ENCODE measurements at places on chromosomes 12 and 14.

GRCh38 chr14:95078867-95079266 lies 78.5 kb downstream of the DICER1 start:
- no peak for DNase-seq

DNA sequence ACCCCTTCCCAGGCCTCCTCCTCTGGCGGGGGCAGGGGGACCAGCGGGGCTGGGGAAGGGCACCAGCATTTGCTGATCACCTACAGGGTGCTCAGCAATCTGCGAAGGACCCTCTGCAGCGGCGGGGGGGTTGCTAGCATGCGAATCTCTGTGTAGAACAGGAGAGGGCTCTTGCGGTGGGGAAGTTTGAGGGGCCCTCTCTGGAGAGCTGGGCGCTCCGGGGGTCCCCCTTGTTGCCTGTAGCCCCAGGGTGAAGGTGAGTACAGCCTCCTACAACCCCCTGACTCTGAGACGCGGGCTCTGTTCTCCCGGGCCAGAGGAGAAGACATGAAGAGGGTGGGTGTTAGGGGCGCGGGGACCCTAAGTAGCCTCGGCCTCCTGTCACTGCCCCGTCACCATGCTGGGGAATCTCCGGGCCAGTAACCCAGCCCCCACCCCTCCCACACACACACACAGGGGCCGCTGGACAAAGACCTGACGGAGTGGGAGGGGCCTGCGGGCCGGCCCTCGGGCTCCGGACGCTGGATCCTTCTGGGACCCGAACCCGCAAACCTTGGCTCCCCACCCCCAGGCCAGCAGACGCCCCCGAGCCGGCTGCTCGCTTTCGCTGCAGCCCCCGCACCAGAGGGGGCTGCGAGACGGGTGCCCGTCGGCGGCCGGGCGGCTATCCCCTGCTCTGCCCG lies 734 bp downstream of the FIGNL2 start:
- DNase-seq: no peak

GRCh38 chr14:59377991-59378601 lies 87.1 kb downstream of the GPR135 start:
- no peak for DNase-seq

- no peak for DNase-seq
Measured at GRCh38 chr12:41223600-41223999, 35.5 kb downstream of the PDZRN4 start.

DNA sequence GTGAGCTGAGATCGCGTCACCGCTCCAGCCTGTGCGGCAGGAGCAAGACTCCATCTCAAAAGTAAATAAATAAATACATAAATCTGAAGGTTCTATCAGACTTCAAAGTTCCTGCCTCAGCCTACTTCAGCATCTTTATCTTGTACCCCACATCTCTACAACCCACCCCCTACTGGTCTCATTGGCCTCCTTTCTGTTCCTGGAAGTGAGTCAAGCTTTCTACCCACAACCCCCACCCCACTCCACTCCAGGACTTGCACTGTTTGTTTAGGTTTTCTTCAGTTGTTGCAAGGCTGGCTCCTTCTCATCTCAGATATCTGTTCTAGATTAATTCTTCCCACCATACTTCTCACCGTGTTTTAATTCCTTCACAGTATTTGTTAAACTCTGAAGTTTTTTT lies 714 bp upstream of the PSMC6 start:
- DNase-seq: no peak

DNA sequence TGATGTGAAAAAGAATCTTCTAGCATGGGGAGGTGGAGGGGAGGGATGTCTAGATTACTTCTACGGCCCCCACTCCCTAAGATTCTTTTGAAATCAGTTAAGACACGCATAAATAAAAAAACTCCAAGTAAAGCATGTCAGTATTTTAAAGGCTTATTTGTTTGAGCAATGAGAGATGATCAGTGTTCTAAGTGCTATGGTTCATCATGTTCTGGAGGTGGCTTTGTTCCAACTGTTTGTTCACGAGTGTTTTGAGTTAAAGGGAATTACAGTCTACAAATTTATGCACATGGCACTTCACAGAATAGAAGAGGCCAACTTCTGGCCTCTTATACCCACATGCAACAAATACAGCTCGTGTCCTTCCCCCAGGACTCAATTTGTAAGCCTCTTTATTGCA lies 394.9 kb downstream of the RAD51B start:
- DNase-seq: no peak

- DNase-seq: no peak
Measured at GRCh38 chr12:89760783-89761182, 52.1 kb upstream of the ATP2B1 start.

DNA sequence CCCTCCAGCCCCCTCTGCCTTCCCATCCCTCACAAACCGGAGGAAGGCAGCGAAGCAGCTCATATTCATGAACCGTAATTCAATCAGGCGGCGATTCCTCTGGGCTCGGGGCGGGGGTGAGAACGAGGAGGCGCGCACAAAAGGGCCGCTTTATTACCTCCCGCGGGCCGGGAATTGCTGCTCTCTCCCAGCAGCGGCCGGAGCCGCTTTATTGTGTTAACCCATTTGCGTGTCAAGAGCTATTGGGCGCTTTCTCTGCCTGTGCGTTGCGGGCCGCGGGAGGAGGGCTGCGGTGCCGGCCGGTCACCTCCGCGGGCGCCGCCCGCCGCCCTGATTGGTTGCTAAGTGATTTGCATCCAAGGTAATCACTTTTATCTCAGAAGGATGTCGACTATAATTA lies 4.8 kb downstream of the FAM222A start:
- DNase-seq: no peak

DNA sequence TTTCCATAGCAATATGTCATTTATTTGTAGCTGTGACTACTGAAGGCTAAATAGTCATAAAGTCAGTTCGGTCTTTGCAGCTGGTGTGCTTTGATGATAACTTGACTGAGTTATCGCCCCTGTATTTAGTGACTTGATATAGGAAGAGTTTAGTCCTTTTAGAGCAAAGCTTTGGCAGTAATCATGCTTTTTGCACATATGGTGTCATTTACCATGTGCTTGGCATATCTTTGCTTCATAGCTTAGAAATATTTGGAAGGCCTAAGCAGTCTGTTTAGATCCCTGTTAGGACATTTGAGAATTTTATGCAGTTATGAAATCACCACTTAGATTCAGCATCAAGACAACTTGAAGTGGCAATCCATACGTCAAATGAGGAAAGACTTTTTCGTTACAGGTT lies 31.6 kb downstream of the POLR3B start:
- no peak for DNase-seq

DNA sequence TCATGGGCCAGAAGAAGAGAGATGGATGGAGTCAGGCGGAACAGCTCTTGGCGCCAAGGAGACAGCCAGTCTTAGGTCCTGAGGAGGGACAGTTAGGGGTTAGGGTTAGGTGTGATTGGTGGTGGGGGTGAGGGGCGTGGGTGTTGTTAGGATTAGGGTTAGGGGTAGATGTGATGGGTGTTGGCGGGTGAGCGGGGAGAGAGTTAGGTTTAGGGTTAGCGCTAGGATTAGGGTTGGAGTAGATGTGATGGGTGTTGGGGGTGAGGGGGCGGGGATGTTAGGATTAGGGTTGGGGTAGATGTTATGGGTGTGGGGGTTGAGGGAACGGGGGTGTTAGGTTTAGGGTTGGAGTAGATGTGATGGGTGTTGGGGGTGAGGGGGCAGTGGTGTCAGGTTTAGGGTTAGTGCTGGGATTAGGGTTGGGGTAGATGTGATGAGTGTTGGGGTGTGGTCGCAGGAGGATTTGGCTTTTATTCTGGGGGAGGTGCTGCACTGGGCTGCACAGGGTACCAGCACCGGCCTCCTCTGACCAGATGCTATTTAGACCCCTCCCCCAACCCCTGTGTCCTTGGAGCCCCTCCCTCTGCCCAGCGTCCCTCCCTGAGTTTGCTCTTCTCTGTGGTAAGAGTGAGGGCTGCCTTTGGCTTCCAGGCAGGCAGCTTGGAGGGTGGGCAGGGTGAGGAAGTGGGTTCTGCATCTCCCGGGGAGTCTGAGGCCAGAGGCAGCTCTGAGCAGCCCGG lies 35.6 kb upstream of the FBRSL1 start:
- DNase-seq: no peak

- no peak for DNase-seq
Measured at GRCh38 chr12:118850244-118850825, 131.0 kb upstream of the SRRM4 start.

DNA sequence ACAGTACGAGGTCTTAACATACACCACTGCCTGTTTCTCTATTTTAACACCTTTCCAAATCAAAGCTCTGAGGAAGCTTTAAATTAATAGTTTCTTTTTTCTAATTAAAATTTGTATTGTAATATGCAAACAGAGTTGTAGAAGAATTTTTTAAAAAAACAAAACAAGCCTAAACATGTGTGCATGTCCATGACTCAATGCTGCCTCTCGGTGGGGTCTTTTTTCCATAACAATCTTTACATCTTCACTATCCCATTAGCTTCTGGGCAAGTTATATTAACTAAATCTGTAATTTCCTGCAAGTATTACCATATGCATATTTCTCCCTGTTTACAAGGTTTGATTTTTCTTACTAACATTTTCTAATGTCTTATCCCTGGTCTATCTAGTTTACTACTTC lies 143.9 kb upstream of the NAV3 start:
- no peak for DNase-seq

DNA sequence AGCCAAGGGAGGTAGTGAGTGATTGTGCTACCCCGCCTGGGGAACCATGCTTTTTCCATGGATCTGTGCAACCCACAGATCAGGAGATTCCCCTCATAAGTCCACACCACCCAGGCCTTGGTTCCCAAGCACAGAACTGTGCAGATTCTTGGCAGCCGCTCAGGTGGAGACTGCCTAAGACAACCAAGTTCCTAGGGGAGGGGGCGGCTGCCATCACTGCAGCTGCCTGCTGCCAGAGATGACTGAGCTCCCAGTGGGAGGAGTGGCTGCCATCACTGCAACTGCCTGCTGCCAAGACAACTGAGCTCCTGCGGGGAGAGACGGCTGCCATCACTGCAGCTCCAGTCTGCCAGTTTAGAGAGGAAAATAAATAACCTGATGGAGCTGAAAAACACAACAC lies 138.3 kb upstream of the GARIN2 start:
- DNase-seq: no peak

DNA sequence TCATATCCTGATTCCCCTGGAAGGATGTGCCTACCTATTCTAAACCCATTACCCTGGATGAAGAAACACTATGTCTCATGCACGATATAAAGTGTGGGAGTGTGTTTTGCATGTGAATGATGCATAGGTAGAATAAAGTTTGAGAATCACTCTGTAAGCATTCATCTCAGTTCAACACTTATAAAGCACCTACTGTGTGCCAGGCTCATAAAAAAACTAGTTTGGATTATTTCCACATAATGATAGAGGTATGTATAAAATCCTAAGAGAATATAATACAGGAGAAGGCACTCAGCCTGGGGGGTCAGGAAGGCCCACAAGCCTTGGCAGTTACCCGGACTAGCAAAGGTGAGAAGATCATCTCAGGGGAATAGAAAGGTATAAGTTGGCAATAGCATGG lies 41.1 kb upstream of the BCL2L14 start:
- no peak for DNase-seq

DNA sequence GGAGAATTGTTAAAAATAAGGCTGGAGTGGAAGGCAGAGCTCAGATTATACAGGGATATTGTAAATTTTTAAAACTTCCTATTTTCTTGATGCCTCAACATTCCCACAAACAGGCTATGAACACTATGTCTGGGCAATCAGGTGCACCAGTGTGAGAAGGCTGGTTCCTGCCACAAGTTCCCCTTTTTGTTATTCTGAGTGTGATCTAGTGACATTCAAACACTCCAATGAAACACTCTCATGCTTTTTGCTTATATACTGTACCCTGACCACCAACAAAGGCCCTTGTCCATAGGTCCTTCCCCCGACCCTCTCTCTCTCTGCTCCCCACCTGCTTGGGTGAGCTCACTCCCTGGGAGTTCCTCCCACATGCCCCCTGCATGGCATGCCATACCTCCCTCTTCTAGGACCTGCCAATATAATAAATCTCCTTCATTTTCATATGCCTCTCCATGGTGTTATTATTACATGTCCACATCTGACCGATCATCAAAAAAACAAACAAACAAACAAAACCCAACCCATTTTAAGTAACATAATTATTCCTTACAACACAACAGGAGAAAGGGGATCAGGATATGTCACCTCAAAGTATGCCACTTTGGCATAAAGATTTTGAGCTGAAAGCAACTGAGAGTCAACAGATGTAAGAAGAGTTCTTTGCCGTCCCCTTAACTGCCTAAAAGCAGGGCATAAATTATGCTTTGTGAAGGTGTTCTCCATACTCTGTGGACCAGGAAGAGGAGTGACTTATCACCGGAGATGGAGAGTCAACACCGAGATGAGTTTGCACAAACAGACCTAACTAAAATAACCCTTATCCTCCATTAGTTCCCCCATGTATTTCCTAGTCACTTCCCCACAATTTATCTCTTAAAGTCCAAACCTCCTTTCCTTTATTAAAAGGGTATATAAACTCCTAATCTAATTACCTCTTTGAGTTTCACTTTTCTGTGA lies 42.5 kb upstream of the CATSPERB start:
- no peak for DNase-seq

DNA sequence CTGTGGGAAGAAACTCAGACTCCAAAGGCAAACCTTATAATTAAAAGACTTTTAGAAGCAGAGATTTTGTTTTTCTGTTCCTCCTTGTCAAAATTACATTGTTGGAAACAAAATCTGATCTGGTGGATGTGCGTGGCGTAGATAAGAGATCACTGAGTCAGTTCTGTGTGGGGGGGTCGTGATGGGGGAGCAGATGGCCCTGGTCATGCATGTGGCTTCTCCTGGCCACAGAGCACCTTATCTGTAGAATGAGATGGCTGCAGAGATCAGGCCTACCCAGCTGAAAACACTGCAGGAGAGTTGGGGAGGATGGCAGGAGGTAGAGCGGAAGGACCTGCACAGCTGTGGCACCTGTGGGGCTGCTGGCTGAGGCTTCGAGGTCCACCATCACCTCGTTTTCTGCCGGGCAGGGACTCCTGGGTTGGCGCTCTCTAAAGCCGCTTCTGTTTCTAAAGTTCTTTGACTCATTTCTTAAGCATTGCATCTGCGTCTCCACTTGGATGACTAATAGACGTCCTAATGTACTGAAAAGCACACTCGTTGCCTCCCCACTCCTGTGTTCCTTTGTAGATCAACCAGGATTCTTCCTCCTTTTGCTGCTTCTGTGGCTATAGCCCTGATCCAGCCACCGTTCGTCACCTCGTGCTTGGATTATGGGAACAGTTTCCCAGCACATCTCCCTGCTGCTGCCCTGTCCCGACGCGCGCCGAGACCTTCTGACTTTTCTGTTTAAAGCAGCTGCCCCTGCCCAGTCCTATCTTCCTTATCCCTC lies 93.4 kb downstream of the TSPAN9 start:
- DNase-seq: no peak

GRCh38 chr14:82759656-82760055 lies 1226.0 kb upstream of the SEL1L start:
- no peak for DNase-seq

- no peak for DNase-seq
Measured at GRCh38 chr12:11545484-11546330, 103.8 kb upstream of the ETV6 start.

GRCh38 chr14:92511453-92512238 lies 1.9 kb upstream of the RIN3 start:
- DNase-seq: no peak
